ENCODE measurements at places on chromosomes 5 and 9.

GRCh38 chr5:115842089-115842935 is 577 bp downstream of the AP3S1 start:
- peak; percentile 91 for DNase-seq

- DNase-seq, result no peak
Measured at GRCh38 chr5:180026320-180026719, 45.2 kb downstream of the RNF130 start.

GRCh38 chr5:37197340-37198050 is 51.7 kb downstream of the CPLANE1 start:
- DNase-seq, result no peak

DNA sequence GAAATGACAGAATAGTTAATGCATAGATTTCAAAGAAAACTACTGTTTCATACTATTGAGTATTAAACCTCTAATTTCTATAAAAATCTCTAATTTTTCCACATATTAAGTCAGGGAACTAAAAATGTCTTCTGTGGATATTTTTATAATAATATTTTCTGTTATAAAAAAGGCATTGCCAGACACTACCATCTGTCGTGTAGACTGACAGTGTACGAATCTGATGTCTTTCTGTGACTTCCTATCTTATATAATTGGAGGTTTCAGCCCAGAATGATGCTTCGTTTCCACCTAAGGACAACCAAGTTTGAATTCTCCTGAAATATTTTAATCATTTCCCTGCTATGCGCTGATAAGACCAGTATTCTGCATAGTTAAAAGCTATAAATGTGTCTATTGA is 456.6 kb upstream of the ARRDC3 start:
- no peak for DNase-seq

- no peak for DNase-seq
Measured at GRCh38 chr9:136219276-136219675, 14.3 kb upstream of the LHX3 start.

- DNase-seq, result no peak
Measured at GRCh38 chr5:132086277-132086794, 12.7 kb downstream of the CSF2 start.

DNA sequence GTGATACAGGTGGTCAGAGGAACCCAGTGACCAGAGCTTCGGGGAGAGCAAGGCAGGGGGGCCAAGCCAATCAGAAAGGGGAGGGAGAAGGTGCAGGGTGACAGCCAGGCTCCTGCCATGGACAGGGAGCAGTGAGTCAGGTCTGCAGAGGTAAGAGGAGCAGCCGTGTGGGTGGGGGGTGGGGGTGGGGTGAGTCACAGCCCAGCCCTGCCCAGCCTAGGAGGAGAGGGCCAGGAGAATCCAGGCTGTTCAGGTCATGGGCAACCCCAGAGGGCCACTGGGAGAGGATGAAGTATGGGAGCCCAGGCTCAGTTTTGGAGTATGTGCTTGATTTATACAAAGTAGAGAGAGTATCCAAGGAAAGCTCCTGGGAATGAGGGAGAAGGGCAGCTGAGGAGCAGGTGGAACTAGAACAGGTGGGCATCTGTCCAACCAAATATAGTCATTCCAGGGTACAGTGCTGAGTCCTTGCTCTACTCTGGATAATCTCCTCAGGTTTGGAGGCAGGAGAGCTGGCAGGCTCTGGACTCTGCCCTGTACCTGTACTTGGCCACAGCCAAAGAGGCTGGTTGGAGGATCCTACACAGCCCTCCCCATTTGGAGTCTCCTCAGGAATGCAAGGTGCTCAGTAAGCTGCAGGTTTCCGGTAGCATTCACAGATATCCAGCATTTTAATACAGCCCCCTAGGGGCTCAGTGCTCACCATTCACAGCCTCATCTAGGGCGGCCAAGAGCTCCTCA is 1.6 kb downstream of the HBEGF start:
- no peak for DNase-seq

- DNase-seq, result peak; percentile 96
Measured at GRCh38 chr5:11724940-11725339, 179.3 kb downstream of the CTNND2 start.

GRCh38 chr9:134317790-134318414 is 8.4 kb upstream of the RXRA start:
- DNase-seq, result no peak

- DNase-seq, result no peak
Measured at GRCh38 chr9:91555132-91555531, 131.5 kb upstream of the NFIL3 start.

DNA sequence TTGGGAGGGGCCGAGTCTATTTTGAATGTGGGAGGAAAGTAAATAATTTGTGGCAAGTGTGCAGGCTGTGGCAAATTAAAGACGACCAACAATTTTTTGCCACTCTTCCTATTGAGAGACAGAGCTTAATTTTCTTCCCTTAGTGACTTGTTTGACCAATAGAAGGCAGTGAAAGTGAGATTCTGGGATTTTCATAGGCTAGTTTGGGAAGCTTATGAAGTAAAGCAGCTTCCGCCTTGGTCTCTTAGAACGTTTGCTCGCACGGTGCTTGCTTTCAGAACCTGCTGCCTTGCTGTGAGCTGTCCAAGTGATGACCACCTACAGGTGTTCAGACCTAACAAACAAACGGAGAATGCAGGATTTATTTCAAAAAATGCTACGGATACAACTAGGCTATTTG is 6.7 kb upstream of the OR1N2 start:
- DNase-seq, result no peak

GRCh38 chr5:76175051-76175666 is 92.0 kb downstream of the SV2C start:
- peak; percentile 61 for DNase-seq

DNA sequence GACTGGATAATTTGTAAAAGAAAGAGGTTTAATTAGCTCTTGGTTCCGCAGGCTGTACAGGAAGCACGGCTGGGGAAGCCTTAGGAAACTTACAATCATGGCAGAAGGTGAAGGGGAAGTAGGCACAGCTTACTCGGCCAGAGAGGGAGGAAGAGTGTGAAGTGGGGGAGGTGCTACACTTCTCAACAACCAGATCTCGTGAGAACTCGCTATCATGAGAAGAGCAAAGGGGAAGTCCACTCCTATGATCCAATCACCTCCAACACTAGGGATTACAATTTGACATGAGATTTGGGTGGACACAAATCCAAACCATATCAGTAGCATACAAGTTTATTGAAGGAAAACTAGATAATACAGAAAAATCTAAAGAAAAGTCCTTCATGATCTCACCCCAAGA is 39.9 kb downstream of the NEURL1B start:
- no peak for DNase-seq

- no peak for DNase-seq
Measured at GRCh38 chr5:14039063-14039462, 94.6 kb upstream of the DNAH5 start.

- no peak for DNase-seq
Measured at GRCh38 chr5:140146523-140146842, 20.7 kb downstream of the IGIP start.

- no peak for DNase-seq
Measured at GRCh38 chr9:32264170-32264864, 120.1 kb upstream of the ACO1 start.

GRCh38 chr5:150399524-150400211 is 13.0 kb downstream of the CD74 start:
- no peak for DNase-seq

DNA sequence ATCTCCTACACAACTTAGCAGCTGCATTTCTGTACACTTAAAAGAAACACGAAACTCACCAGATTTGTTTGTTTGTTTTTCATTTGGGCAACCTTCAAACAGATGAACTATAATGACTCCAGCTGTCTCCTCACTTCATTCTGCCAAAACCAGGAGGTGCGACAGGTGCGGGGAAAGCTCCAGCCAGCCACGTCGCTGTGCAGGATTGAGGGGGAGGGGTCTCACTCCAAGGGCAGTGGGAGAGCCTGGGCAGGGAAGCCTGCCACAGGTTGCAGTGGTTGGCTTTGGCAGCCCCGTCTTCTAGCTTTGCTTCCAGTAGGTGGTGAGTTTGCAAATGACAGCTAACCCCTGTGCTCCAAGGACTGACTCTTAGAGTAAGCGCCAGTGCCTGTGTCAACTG is 215.8 kb downstream of the CEMIP2 start:
- DNase-seq, result peak; percentile 96

DNA sequence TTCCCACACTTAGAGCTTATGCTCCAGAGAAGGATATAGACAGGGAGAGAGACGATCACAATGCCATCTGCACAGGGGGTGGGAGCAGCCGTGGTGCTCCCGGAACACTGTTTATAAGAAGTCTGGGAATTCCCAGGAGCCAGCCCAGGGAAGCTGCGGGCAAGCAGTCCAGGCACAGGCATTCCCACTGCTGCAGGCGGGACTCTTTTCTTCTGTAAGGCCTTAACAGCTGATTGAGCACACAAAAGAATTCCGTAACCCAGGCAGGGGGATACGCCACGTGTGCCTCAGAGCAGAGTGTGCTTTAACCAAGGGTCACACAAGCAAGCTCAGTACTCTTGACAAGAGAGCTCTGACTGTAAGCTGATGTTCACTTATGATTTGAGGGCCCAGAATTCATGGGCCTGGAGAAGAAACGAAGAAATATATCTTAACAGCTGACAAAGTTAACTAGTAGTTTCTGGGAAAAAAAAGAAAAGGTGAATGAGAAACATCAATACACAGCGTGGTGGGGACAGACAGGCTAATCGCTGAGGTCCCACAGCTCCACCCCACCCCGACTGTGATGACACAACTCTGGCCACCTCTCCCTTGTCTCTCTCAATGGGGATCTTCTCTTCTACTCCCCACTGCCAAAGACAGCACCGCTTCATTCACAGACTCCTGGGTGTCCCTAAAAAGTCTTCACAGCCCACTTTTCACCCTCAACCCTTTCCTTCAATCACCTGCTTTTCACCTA is 85.9 kb upstream of the SIMC1 start:
- no peak for DNase-seq

DNA sequence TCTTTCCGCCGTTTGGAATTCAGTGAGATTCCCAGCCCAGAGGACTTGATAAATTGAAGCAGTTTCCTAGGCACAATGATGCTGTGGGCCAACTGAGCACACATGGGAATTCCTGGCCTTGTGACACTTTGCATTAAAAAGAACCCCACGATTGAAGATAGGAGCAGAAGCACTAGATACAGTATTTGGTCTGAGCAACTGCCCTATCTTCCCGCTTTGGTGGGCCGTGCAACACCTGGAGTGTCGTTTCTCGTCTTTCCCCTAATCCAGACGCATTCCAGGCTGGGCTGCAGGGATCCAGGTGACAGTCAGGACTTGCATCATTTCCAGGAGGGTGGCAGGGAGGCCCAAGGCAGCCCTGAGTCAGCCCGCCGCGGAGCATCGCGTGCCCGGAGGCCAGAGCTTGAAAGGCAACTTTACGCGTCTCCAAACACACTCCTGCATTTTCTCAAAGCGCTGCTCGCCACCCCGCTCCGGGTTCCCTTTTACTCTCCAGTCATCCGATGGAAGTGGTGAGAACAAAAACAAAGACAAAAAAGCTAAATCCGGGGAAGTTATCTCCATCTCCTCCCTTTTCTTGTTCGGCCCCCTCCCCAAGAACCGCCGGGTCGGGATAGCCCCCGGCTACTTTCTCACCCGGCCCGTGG is 753 bp upstream of the STC2 start:
- peak; percentile 21 for DNase-seq

DNA sequence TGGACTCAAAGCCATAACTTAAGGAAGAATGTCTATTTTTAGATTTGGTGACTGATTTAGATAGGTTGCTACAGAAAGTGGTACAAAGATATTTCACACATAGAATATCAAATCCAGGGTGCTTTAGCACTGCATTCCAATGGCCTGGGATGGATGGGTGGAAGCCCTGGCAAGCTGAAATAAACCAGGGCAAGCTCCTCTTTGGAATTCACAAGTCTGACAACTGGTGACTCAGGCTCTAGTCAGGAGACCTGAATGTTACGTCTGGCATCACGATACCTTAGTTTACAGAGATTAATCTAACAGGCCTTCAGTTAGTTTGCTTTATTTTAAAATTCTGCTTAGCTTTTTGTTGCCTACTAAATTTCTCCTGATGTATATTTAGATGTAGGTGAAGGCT is 144.0 kb downstream of the TMC1 start:
- DNase-seq, result no peak

GRCh38 chr5:132491368-132492364 is 1.1 kb upstream of the IRF1 start:
- no peak for DNase-seq

DNA sequence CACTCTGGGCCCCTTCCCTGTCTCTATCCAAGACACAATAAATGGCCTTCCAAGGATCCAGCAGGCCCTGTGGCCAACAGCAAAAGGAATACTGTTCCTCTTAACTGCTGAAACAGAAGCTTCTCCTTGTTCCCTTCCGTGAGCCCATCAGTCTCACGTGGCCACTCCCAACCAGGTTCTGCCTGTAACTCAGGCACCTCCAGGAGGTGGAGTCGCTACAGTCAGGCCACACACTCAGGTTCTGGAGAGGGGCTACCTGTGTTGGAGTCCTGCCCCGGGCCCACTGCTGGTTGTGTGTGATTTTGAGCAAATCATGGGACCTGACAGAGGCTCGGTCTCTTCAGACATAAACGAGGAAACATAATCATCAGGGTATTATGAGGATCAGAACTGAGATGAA is 10.3 kb downstream of the FAT2 start:
- DNase-seq, result no peak

- no peak for DNase-seq
Measured at GRCh38 chr5:127353796-127354195, 63.2 kb downstream of the MEGF10 start.

DNA sequence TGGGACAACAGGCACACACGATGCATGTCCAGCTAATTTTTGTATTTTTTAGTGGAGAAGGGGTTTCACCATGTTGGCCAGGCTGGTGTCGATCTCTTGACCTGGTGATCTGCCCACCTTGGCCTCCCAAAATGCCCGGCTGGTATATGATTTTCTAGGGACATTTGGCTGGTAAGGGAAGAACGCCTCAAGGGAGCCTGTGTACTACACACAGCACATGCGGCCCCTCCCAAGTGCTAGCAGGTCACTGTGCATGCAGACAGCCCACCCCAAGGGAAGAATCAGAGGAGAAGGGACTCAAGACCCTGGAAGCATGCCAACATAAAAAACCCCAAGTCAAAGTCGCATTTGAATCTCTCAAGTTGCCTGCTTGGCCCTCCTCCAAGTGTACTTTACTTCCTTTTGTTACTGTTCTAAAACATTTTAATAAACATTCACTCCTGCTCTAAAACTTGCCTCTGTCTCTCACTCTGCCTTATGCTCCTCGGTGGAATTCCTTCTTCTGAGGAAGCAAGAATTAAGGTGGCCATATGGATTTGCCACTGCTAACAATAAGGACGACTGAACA is 24.3 kb upstream of the OTULINL start:
- DNase-seq, result no peak

DNA sequence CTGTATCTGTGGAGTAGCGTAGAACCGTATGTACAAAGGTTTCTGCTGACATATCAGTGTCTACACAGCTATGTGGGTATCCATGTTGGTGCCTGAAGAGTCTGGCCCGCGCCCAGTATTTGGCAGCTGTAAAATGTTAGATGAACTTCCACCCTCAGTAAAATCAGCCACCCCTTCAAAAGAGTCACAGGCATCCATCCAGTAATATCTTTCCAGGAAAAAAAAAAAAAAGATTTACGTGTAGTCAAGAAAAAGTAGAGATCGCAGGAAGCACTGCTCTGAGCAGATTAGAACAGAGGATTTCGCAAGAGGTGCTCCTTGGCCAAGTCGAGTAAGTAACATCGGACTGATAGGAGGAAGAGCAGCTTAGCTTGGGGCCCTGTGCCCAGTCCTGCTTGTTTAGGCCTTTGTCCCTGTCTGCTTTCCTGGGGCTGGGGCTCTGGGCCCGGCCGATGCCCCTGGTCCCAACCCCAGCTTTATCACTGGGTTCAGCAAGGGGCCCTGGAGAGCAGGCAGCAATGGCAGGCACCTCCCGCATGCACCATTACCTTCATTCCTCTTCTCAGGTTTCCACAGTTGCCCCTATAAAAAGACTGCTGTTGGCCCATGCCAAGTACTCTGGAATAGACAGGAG is 21.2 kb downstream of the DAPK1 start:
- DNase-seq, result no peak

GRCh38 chr5:170181902-170182301 is 50.9 kb upstream of the C5orf58 start:
- DNase-seq, result no peak
